T-helper 17 cell (primary cell): ENCODE measurements at places on chromosomes 5 and 9.

DNA sequence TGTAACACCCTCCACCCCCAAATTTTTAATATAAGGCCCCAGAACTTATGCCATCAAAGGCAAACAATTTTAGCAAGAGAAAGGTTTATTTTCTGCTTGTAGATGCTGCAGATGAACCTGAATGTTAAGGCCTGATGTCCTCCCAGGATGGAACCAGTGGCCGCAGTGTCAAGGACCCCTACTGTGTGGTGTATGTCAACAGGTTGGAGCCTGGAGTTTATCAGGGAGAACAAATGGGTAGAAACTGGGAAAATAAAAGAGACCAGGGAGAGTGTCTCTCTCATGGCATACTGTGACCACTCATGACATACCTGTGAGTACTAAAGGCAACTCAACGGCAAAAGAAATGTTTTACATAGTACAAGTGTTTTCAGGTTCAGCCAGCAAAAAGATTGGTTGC lies 34.5 kb upstream of the LMNB1 start:
- no peak for DNase-seq

- DNase-seq = no peak
Observed at GRCh38 chr5:98436667-98437066, 336.8 kb upstream of the RGMB start.

- no peak for DNase-seq
Observed at GRCh38 chr5:175809531-175810121, 61.8 kb upstream of the CPLX2 start.

DNA sequence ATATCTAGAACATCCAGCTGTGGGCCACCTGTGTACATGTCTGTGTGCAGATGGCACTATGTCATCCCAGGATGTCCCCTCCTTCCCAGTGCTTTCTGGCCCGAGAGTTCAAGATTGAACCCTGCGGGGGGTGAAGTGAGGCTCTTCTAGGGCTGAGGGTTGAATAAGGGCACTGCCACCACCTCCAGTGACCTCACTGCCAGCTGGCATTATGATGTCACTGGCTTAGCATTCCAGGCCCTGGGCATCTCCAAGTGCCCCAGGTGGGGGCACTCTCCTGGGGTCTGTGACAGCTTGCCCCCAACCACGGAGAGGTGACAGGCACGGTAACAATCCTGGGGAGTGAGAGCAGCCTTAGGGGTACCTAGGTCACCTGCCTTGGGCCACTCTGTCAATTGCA lies 27.1 kb downstream of the CXXC5 start:
- DNase-seq = no peak

- DNase-seq = no peak
Observed at GRCh38 chr9:103397868-103398600, 402.9 kb downstream of the CYLC2 start.

- DNase-seq = no peak
Observed at GRCh38 chr5:56382896-56383295, 149.8 kb upstream of the ANKRD55 start.

DNA sequence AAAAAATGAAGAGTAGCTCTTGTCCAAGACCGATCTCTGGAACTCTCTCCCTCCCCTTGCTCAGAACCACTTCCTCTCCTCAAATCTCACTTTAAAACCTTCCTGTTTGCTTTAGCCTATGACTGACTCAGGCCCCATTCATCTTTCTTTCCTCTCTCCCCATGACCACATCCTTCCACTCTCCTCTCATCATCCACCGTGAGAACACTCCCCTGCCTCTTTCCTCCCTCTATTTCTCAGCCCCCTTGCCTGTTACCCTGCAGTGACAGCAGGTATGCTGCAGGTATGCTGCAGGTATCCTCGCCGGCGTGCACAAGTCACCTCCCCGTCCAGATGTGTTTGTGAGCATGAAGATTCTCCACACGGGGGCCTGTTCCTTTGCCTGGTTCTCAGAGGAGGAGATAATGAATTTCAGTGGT lies 505.3 kb downstream of the CCDC171 start:
- DNase-seq = no peak

GRCh38 chr5:33806738-33807442 lies 84.9 kb downstream of the ADAMTS12 start:
- no peak for DNase-seq

- no peak for DNase-seq
Observed at GRCh38 chr9:125169895-125170294, 19.7 kb downstream of the PPP6C start.

GRCh38 chr9:134179918-134180785 lies 15.8 kb upstream of the RNU6ATAC start:
- DNase-seq = peak; percentile 6

DNA sequence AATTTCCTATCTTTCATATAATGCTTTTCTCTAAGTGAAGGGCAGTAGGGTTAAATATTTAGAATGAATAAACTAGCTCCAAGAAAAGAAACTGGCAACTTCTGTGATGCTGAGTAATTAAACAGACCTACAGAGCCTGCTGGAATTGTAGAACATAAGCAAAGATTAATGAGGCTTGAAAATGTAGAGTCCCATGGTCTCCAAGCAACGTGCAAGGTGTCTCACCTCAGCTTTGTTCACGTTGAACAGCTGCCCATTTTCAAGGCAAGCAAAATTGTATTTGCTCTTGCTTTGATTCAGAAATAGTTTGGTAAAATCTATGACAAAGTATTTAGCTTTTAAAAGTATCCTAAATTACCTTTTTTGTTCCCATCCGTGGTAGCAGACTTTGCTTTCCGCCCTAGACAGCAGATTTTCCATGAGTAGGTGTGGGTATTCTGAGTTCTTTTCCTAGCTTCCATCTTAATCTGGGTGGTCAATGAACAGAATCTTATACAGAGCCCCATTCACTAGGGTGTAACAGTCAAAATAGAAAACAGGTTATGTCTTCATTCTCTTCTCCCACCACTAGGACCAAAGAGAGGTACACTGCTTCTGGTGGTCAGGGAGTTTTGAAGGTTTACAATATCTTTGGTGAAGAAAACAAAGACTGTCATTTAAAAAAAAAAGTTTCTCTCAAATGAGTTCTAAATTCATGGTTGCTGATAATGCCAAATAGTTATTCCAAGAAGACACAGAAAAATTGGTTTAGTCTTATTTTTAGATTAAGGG lies 52.1 kb upstream of the TYRP1 start:
- DNase-seq = no peak

DNA sequence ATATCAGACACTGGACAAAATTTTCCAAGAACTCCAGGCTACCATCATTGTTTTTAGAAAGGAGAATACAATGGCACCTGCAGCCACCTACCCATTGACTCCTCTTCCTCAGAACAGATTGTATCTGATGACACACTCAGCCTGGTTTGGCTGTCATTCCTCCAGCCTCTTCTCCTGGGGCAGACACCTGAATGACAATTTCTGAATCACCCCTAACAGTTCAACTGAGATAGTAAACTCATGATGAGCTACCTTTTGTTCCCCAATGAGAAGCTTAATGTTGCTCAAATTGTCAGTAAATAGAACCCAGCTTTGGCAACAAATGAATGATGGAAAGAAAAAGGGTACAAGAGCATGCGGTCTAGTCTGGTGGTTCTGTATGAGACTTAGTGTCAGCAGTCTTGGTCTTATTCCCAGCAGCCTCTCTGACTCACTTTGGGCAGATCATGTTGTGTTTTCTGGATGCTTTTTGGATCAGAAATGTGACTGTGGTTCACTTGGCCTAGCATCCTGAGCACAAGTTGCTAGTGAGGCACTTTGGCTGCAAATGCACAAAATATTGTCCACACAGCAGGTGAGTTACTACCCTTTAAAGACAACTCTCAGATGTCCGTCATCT lies 78.3 kb downstream of the MAMDC2 start:
- DNase-seq = no peak

GRCh38 chr9:89975630-89976029 lies 370.8 kb downstream of the GADD45G start:
- DNase-seq = no peak

GRCh38 chr5:62575489-62575888 lies 3.1 kb upstream of the LRRC70 start:
- no peak for DNase-seq

- no peak for DNase-seq
Observed at GRCh38 chr9:70924895-70925547, 196.4 kb downstream of the TRPM3 start.

- DNase-seq = no peak
Observed at GRCh38 chr5:61822584-61822983, 483.4 kb upstream of the KIF2A start.

- DNase-seq = no peak
Observed at GRCh38 chr9:125254231-125254630, 7.4 kb upstream of the GAPVD1 start.

- no peak for DNase-seq
Observed at GRCh38 chr5:64603676-64604075, 86.6 kb upstream of the SHISAL2B start.
